ENCODE measurements at places on chromosomes 11 and 22.
A peak's percentile ranks its signal among the peaks of the same experiment; 100 is the strongest.

DNA sequence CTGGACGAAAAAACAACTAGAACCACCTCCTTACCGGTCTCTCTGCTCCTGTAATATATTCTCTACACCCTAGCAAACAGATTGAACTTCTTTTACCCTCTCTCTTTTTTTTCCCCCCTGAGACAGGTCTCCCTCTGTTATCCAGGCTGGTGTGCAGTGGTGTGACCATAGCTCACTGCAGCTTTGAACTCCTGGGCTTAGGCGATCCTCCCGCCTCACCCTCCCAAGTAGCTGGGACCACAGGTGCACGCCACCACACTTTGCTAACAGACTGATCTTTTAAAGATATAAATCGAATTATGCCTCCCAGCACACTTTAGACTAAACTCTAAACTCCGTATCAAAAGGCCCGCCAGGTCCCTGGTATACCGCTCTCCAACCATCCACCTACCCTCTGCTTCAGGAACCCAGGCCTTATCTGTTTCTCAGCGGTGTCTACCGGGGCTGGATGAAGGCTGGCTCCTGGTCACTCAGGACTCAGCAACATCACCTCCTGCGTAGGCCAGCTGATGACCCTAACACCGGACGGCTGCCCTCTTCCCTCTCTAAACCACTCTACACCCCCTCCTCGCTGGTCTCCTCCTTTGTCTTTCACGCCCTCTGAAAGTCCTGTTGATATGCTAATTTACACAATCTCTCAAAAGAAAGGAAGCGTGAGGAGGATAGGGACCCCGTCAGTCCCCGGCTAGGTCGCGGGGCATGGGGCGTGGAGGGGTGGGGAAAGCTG, 745 bp downstream of the C22orf39 start:
- no peak for DNase-seq

DNA sequence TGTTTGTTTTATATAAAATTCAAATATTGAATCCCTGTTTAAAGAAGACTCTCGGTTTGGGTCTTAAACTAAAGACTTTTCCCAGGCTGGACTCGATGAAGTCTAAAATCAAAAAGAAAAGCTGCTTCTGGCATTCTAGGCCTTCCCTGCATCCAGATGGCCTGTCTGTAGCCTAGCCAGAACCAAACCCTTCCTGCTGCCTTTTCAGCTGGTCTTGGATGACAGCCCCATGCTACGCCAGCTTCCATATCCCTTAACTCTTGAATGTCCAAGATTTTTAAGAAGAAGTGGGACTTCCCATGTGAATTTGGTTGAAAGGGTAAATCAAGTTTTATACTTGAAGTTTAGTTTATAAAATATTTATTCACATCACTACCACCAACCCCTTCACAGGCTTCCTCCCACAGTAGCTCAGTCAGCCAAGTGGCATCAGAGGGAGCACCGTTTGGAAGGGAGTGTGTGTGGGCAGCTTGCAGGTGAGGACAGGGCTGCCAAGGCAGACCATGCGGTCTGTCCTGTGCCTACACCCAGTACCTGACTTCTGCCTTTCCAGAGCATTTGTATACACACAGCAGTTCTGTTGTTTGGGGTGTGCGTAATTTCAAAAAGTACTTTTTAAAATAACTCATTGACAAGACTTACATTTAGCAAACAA, 18.2 kb upstream of the PSMA1 start:
- no peak for DNase-seq

GRCh38 chr11:118930094-118930712, 4.5 kb upstream of the BCL9L start:
- peak; percentile 75 for DNase-seq

DNA sequence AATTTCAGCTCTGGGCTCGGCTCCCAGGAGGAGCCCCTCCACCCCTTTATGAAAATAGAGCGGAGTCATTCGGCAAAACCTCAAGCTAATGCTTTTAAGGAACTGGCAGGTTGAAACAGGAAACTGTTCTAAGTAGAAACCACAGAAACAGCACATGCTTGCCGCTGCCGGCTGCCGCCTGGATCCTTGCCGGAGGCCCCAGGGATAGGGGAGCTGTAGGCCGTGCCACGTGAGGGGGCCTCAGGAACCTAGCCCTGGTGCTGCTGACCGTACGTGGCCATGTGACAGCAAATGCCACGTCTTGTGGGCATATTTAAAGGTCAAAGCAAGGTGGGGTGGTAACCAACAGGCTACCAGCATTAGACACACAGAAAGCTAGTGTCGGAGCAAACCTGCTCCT, 77.9 kb upstream of the TIMP3 start:
- DNase-seq: no peak

DNA sequence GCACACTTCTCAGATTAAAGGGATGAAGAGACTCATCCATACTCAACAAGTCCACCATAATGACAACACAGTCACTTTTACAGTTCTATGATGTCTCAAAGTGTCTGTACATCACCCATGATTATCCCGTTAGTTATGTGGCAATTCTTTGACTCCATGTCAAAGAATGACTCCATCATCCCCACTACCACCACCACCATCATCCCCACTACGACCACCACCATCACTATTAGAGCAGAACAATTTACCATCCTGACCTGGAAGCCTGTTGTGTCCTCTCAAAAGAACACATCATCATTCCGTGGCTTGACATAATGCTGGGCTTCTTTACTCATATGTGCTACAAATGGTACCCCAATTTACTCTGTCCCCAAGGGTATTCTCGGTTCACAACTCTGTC, 13.7 kb downstream of the PRR5L start:
- DNase-seq: no peak

- no peak for DNase-seq
Measured at GRCh38 chr11:29432719-29433325, 584.0 kb downstream of the KCNA4 start.

DNA sequence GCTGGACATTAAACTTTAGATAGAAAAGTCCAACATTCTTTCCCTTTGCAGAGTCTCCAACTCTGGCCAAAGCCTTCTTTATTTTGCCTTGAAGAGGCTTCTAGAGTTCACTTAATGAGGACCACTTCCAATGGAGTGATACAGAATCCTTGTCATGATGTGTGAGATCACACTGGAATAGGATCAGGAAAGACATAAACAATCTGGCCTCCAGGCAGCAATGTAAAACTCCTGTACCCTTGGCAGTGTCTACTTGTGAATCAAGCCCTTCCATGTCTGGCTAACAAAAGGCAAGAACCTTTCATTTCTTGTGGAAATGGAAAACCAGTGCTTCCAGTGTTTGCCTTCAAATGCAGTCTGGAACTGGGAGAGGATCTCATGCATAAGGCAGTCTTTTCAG, 56.5 kb upstream of the FIBIN start:
- DNase-seq: no peak

DNA sequence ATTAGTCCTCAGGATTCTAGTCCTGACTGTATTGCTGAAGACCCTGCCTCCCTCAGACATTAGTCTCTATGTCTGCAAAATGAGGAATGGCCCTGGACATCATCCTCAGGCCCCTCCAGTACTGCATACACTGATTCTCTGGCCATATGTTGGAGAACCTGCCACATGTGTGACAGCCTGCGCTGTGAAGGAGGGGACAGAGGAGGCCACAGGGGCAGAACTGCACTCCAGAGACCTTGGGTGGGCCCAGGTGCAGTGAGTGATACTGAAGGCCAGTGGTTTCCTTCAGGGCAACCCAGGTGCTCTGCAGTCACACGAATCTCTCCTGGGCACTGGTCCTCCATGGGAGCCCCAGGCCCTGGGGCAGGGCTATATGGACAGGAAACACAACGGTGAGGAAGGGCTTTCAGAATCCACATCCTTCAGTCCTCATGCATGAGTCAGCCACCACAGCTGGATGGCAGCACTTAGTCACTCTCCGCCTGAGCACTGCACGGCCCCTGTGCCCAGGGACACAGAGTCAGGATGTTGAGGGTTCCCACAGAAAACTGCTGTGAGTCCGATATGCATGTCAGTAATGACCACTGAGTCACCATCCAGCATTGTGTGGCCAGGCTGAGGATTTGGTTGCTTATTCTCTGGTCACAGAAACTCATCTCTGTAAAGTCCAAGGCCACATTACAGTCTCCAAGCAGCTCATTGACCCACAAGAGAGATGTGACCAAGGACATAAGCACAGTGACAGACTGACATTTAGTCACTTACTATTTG, 39.7 kb downstream of the ME3 start:
- DNase-seq: no peak

- DNase-seq: no peak
Measured at GRCh38 chr11:76724171-76724768, 53.7 kb upstream of the LRRC32 start.

DNA sequence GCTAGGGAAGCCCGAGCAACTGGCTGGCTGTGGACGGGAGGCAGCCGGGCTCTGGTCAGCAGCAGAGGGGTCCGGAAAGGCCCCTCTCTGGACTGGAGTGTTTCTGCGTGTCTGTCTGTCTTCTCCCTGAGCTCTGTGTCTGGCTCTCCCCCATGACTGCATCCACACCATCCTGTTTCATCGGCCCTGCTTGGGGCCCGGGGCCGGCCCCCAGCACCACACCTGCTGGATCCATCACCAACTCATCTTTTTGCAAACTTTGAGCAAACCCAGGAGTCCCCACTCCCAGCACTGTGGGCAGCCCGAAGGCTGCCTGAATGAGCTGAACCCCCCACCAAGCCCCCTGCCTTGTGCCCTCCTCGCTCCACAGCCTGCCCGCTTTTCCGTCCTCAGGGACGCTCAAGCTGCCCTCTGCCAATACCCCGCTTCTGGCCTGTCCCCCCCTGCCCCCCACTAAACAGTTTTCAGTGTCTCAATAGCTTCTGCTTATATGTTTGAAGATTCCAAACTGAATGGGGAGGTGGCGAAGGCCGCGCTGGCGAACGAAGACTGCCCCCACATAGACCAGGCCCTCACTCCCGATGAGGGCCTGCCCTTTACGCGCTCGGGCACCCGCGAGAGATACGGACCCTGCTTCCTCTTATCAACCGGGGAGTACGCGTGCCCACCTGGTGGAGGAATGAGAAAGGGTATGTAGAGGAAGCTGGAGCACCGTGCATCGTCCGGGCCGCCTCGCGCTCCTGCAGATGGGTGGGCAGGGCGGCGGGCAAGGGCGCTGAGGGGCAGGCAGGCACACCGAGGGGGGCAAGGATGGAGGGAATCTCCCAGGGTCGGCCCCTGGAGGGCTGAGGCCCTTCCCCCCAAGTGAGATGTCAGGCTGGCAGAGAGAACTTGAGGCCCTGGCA, 44.6 kb downstream of the KCNC1 start:
- no peak for DNase-seq

DNA sequence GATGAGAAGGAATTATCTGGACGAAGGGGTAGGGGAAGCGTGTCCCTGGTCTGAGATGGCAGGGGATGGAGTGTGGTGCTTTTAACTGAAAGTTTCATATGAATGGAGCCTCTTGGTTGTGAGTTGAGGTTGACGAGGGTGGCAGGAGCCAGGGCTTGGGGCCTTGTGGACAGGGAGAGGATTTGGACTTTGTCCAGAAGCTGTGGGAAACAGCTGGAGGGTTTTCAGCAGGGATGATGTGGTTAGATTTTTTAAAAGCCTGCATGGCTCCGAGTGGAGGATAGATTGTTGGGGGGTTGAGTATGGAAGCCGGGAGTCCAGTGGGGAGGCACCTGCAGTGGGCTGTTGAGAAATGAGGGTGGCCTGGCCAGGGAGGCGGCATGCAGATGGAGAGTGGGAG, 24.8 kb downstream of the MYO7A start:
- DNase-seq: no peak

DNA sequence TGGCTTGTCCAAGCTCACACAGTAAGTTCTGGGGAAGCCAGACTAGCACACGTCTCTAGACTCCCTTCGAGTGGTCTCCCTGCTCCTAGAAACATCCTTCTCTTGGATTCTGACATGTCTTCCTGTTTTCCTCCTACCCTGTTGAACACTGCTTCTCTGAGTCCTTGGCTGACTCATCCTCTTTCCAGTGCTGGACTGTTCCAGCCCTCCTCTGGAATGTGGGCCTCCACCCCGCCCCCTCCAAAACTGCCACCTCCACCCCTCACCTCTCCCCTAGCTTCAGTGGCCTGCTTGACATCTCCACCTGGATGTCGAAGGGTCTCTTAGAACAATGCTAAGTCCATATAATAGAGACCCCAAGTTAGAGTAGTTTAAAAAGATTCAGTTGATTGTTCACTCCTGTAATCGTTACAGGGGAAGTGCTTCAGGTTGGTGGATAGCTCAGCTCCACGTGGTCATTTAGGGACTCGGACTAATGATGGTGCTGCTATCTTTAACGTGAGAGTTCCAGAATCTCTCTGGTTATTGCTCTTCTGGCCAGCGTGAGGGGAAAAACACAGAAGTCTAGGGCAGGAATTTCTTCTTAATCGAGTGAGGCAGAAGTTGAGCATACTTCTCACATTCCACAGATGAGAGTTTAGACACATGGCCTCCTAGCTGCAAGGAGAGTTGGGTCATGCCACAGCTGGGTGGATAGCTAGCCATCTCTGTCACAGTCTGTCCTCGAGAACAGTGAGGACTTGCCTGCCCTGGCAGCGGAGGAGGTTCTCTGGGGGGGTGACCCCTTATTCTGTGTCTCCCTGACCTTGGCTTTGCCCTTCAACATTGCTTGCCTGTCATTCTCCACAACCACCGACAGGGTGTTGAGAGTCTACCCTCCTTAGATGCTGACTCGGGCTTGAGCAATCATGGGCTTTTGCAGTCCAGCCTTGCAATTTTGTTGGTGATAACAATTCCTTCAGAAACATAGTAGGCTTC, 4.7 kb upstream of the C11orf96 start:
- DNase-seq: no peak

DNA sequence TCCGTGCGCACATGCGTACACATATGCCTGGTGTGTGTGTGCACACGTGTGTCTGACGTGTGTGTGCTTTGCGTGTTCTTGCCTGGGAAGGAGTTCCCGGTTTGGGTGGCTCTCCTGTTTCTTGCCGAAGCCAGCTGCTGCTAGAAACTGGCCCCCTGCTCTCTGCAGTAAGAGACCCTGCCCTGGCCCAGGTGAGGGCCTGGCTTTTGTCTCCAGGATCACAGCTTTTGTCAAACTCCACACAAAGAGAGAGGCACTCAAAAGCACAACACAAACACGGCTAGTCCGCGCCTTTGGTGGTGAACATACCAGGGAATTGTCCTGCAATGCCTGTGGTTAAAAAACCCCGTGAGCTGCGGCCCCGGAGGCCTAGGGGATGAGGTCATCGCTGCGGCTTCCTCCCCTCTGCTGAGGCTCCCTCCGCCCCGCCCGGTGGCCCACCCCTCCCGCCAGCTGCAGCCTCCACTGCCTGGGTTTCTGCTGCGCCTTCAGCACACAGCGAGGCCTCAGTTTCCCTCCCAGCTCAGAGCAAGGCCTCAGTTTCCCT, 88.9 kb downstream of the KCNQ1 start:
- peak; percentile 42 for DNase-seq

GRCh38 chr22:20251981-20252380, 16.1 kb downstream of the RTN4R start:
- DNase-seq: no peak

DNA sequence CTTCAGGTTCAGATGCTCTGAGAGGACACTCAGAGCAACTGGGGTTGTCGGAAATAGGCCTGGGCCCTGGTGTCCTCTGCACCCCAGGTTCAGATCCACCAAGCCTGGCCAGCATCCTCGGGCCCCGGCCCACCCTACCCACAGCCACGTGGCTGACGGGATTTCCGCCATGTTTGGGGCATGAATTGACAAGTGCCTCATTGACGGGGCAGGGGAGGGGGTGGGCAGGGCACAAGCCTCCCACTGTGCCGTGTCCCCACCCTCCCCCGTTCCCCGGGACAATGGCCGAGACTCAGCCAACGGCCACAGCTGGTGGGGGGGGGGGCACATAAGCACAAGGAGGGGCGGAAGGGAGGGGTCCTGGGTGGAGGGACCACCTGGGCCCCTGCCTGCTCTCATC, 8.5 kb downstream of the MYRF start:
- no peak for DNase-seq

GRCh38 chr11:66366844-66367477, 4.6 kb downstream of the SLC29A2 start:
- DNase-seq: no peak

- DNase-seq: no peak
Measured at GRCh38 chr22:23655891-23656475, 23.9 kb upstream of the DRICH1 start.

Data from NCI-H2107 (cell line).